ENCODE measurements at places on chromosomes 13 and 19. TPM values are rescaled to one million over a fixed set of nuclear protein-coding genes. Genes with fewer than 3 reads are reported as not detected.

DNA sequence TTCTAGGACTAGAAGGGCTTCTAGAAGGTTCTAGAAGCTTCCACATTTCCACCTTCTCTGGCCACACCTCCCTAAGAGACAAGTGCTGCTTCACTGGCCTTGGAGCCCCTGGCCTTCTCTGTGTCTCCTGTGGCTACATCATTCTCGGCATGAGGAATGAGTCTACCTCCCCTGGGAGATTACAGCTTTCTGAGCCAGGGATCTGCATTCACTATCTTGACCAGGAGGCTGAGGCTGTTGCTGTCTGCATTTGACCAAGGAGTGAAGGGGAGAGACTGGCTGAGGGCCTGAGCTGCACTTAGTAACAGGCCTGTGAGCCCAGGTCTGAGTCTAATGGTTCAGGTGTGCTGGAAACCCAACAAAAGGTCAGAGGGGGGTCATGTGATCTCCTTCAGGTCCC lies 5.3 kb downstream of the CPAMD8 start:
- no peak for DNase-seq
- peaks cover 7% of the 10 kb centered on the region for H3K4me1 ChIP-seq
- no peak overlapping the region for H3K27ac ChIP-seq
- H3K4me3 ChIP-seq: no peak overlapping the region
- H3K36me3 ChIP-seq: peaks cover 12% of the 10 kb centered on the region

DNA sequence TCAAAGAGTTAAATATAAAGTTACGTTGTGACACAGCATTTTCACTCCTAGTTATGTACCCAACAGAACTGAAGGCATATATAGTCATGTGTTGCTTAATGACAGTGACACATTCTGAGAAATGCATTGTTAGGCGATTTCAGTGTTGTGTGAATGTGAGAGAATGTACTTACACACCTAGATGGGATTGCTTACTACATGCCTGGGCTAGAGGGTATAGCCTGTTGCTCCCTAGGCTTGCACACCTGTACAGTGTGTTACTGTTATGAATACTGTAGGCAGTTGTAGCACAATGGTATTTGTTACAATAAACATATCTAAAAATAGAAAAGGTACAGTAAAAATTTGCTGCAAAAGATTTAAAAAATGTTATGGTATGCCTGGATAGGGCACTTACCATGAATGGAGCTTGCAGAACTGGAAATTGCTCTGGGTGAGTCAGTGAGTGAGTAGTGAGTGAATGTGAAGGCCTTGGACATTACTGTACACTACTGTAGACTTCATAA lies 89.2 kb downstream of the DHRS12 start:
- no peak for DNase-seq
- H3K4me1 ChIP-seq: peaks cover 3% of the 10 kb centered on the region
- peak overlapping the region; percentile 22 for H3K27ac ChIP-seq

GRCh38 chr19:28023064-28023463 lies 1189.9 kb downstream of the UQCRFS1 start:
- H3K36me3 ChIP-seq: no peaks in the 10 kb centered on the region
- H3K27ac ChIP-seq: peak overlapping the region; percentile 79
- DNase-seq: no peak
- no peak overlapping the region for H3K4me3 ChIP-seq

CEACAM7 gene
- total RNA-seq: not detected

GRCh38 chr13:39322836-39323585 lies 280.0 kb downstream of the LHFPL6 start:
- H3K27me3 ChIP-seq: no peaks in the 10 kb centered on the region
- H3K4me1 ChIP-seq: peaks cover 69% of the 10 kb centered on the region

DNA sequence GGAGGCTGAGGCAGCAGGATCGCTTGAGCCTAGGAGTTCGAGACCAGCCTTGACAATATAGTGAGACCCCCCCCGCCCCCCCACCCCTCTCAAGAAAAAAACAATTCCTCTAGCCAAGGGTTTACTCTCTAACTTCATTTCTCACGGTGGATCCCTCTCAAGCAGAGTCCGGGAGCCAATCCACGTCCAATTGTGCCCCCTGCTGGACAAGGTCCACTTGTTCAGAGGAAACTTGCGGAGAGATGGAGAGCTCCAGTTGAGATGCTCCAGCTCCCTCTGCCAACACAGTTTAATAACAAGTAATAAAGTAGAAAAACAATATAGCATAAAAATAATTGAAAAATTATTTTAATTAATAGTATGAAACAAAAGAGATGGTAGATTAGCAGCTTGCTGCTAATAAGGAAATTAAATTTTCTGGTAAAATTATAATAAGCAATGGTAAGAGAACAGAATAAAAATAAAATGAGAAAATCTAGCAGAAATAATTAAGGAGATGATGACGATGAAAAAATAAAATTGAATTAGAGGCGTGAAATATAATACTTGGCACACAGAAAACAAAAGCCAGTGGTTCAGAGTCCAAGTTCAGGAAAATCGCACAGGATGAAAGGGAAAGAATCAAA lies 14.5 kb upstream of the SIGLEC14 start:
- peaks cover 6% of the 10 kb centered on the region for H3K4me1 ChIP-seq
- peaks cover 33% of the 10 kb centered on the region for H3K27me3 ChIP-seq
- H3K27ac ChIP-seq: no peak overlapping the region
- DNase-seq: no peak

ZNF547 gene
- 2.9 TPM for total RNA-seq

DNA sequence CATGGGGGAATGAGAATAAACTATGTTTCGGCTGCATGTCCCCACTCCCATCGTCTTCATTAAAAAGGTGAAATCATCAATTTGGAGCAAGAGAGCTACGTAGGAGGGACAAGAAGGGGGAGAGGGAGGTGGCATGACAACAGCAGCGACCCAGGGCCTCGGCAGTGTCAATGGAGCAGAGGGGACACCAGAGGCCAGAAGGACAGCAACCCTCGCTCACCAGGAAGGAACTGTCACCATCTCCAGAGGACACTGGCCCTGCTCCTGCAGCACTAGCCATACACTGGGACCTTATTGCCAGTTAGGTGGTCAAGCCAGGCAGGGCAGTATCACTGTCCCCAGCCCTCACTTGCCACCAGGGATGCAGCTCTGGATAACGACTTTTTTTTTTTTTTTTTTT lies 34.2 kb downstream of the NAXD start:
- no peak for DNase-seq
- H3K4me3 ChIP-seq: no peak overlapping the region

- DNase-seq: no peak
- H3K36me3 ChIP-seq: peaks cover 53% of the 10 kb centered on the region
- H3K27ac ChIP-seq: no peak overlapping the region
- H3K4me1 ChIP-seq: no peaks in the 10 kb centered on the region
- no peaks in the 10 kb centered on the region for H3K27me3 ChIP-seq
Measured at GRCh38 chr13:110664041-110664440, 41.9 kb downstream of the CARS2 start.

- no peak for DNase-seq
- peak overlapping the region; percentile 99 for H3K27ac ChIP-seq
- H3K27me3 ChIP-seq: no peaks in the 10 kb centered on the region
- H3K4me1 ChIP-seq: peaks cover 63% of the 10 kb centered on the region
- H3K4me3 ChIP-seq: no peak overlapping the region
- H3K36me3 ChIP-seq: peaks cover 1% of the 10 kb centered on the region
Measured at GRCh38 chr19:47511128-47511517, 3.7 kb downstream of the NAPA start.

DNA sequence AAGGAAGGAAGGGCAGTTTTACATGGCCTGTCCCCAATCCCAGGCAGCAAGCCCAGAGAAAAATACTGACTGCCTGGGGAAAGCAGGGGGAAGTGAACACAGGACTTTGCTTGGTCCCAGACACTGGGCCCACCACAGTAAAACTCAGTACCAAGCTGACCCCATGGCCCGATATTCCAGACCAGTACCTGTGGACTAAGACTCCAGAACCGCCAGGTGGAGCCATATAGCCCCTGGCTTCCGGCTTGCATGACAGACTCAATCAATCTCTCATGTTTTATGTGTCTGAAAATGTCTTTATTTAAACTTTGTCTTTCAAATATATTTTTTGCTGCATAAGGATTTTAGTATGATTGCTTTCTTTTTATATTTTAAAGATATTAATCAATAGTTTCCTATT lies 767.9 kb upstream of the SLITRK6 start:
- DNase-seq: no peak
- no peak overlapping the region for H3K4me3 ChIP-seq
- no peak overlapping the region for H3K27ac ChIP-seq
- H3K4me1 ChIP-seq: no peaks in the 10 kb centered on the region
